Frontal cortex (tissue), 4 donors: ENCODE measurements at places on chromosomes 5 and 9. TPM values are rescaled to one million over a fixed set of nuclear protein-coding genes. Genes with fewer than 3 reads are reported as not detected.

The TAF11L10 gene
- not detected for total RNA-seq

The PIK3R1 gene
- 128 TPM for total RNA-seq

The SLC6A7 gene
- 2.9 TPM for total RNA-seq

The SCGB3A1 gene
- not detected for total RNA-seq

The EIF4EBP3 gene
- not detected for total RNA-seq
